ENCODE measurements at places on chromosomes 1 and 21. TPM values are rescaled to one million over a fixed set of nuclear protein-coding genes. Genes with fewer than 3 reads are reported as not detected.

NR1I3 gene
- total RNA-seq = not detected

FCRL5 gene
- not detected for total RNA-seq

ZCCHC17 gene
- 7.6 TPM for total RNA-seq

TRABD2B gene
- not detected for total RNA-seq

LRRC53 gene
- not detected for total RNA-seq

DISC1 gene
- 19.8 TPM for total RNA-seq

GRCh38 chr21:15539376-15539775 is 190.4 kb upstream of the USP25 start:
- DNase-seq = no peak
- no peaks in the 10 kb centered on the region for H3K4me1 ChIP-seq
- no peaks in the 10 kb centered on the region for H3K27me3 ChIP-seq

GRCh38 chr1:223349241-223349640 is 14.7 kb downstream of the SUSD4 start:
- no peaks in the 10 kb centered on the region for H3K27me3 ChIP-seq
- H3K4me1 ChIP-seq = no peaks in the 10 kb centered on the region
- H3K36me3 ChIP-seq = no peaks in the 10 kb centered on the region
- H3K27ac ChIP-seq = no peak overlapping the region
- no peak for DNase-seq
- H3K4me3 ChIP-seq = no peak overlapping the region

- DNase-seq = no peak
- no peaks in the 10 kb centered on the region for H3K4me1 ChIP-seq
- H3K27me3 ChIP-seq = no peaks in the 10 kb centered on the region
- no peak overlapping the region for H3K27ac ChIP-seq
Measured at GRCh38 chr21:45003331-45004058, 63.7 kb downstream of the SLX9 start.

- no peak for DNase-seq
- H3K4me3 ChIP-seq = no peak overlapping the region
Measured at GRCh38 chr1:119279456-119280381, 88.9 kb upstream of the HAO2 start.

DNA sequence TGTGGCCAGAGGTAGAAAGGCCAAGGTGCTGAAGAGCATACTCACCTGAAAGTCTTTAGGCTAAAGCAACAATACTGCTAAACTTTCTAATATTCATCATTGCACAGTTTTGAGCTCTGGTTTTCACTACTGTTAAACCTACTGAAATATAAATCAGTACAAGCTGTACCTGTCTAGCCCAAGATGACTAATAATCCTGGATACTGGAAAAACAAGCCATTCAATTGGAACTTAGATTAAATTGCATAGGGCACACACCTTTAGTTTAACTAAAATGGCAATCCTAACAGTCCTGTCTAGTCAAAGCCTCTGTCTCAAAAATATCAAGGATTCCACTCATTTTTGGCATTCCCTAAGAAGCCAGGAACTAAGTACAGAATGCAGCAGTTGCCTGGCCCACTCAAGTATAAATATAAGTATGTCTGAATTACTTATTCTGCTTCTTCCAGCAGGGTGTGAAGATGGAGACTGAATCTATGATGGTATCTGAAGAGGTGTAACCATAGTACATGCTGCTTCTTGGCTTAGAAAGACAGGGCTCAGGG is 3.1 kb downstream of the CHML start:
- H3K27ac ChIP-seq = no peak overlapping the region
- no peak overlapping the region for H3K4me3 ChIP-seq
- H3K4me1 ChIP-seq = peaks cover 17% of the 10 kb centered on the region
- H3K27me3 ChIP-seq = no peaks in the 10 kb centered on the region

- no peak for DNase-seq
- no peaks in the 10 kb centered on the region for H3K36me3 ChIP-seq
- no peaks in the 10 kb centered on the region for H3K27me3 ChIP-seq
Measured at GRCh38 chr1:28259934-28260802, 850 bp downstream of the SESN2 start.

GRCh38 chr1:43529206-43529731 is 1.4 kb upstream of the PTPRF start:
- no peak overlapping the region for H3K27ac ChIP-seq
- H3K4me1 ChIP-seq = peaks cover 14% of the 10 kb centered on the region
- no peak overlapping the region for H3K4me3 ChIP-seq
- H3K27me3 ChIP-seq = peaks cover 23% of the 10 kb centered on the region
- H3K36me3 ChIP-seq = no peaks in the 10 kb centered on the region
- peak; percentile 66 for DNase-seq

DNA sequence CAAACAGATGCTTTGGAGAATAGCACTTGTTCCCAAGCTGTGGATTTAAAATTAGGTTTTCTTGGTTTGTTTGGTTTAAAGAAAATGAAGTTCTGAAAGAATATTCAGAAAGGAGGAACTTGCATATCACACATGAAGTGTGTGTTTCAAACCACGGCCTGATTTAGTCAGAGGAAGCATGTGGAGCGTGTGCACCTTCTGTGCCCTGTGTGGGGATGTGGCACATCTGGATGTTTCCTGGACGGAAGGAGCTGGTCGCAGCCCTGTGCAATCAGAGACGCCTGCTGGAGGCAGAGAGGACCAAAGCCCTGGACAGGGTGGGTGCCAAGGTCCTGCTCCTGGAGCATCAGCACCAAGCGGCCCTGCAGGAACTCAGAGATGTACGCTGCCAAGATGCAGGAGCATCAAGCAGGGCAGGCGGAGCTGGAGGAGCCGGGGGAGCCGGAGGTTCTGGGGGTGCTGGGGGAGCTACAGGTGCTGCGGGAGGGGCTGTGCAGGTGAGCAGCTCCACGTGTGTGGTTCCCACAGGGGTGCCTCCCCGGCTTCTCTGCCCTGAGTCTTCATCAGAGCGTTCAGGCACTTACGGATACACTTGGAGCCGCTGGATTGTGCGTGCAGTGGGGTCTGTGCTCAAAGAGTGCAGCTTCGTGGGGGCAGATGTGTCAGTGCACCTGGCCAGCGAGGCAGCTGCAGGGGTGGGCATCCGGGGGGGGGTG is 45.7 kb downstream of the PCNT start:
- no peaks in the 10 kb centered on the region for H3K27me3 ChIP-seq
- no peak overlapping the region for H3K4me3 ChIP-seq

Data from CD4-positive, alpha-beta T cell (primary cell).